ENCODE measurements at places on chromosomes 4 and X. TPM values are rescaled to one million over a fixed set of nuclear protein-coding genes. Genes with fewer than 3 reads are reported as not detected.

DNA sequence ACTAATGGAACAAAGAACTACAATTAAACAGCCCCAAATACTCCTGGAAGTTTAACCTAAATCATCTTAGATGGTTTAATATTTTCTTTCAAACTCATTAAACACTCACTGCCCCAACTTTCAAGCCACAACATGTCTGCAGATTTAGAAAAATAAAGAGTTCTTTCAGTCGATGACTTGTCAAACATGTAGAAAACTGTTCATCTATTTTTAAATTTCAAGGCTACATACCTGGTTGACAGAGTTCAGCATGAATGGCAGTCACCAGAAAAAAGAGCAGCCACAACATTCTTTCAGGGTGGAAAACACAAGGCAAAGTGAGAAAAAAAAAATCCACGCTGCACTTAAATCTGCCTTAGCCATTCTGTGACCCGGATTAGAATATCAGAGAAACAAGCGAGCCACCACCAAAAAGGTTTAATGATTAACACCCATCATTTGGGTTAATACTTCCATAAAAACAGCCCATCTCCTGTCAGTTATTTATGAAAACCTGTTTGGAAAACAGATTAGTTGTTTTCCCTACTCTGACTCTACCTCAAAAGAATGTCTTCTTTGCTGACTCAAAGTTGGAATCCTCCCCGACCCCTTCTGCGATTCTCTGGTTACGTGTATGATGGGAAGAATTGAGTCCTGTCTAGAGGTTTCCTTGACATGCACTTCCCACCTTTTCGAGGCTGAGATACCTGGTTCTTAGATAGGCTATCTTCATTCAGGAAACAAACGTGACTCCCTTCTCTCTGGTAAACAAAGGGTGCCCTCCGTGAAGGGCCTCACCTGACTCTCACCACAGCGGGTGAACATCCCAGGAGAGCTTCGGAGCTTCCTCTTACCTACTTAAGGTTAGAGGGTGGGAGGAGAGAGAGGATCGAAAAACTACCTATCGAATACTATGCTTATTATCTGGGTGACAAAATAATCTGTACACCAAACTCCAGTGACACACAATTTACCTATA, at the start of gene CLTRN:
TSS of gene CLTRN (minus strand) at position 319 of the 958 bp plus-strand sequence. CDS start at position 289, 30 bp downstream.
- no peak for DNase-seq

DNA sequence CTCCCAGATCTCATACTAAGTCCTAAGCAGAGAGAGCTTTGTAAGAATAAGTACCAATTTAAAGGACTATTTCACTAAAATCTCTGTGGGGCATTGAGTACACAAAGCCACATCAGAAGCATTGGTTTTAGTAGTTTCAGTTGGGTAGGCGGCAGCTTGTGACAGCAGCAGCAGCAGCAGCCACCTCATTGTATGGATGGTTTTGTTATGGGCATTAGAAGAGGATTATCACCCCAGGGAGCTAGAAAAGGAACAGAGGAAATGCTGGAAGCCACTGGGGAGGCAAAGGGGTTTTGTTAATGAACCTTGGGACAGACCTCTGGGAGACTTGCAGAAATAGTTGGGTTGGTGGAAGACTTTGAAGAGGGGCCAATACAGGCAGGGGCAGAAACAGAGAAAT, 93.9 kb upstream of the FRMPD3 start:
- no peak for DNase-seq

DNA sequence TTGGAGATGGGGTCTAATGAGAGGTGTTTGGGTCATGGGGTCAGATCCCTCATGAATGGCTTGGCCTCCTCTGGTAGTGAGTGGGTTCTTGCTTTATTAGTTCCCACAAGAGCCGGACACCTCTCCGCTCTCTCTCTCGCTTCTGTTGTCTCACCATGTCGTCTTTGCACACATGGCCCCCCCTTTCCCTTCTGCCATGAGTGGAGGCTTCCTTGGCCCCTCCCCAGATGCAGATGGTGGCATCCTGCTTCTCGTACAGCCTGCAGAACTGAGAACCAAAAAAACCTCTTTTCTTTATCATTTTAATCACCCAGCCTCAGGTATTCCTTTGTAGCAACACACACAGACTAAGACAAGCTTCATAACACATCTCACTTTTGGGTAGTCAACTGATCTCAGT, 49.6 kb upstream of the SPRY1 start:
- DNase-seq = no peak

ARSJ gene
- 11.2 TPM for total RNA-seq

- DNase-seq = no peak
Measured at GRCh38 chr4:25911356-25911755, 2.7 kb upstream of the SMIM20 start.

- DNase-seq = no peak
Measured at GRCh38 chr4:77488882-77489281, 116.7 kb upstream of the CXCL13 start.

NOX1 gene
- total RNA-seq = not detected

ITGB1BP2 gene
- 2.8 TPM for total RNA-seq

PPEF2 gene
- total RNA-seq = not detected

SPANXC gene
- not detected for total RNA-seq

NDP gene
- not detected for total RNA-seq

SPANXN3 gene
- total RNA-seq = not detected

PPP4R3C gene
- not detected for total RNA-seq

RNF212 gene
- 3.3 TPM for total RNA-seq

CFAP47 gene
- total RNA-seq = 0.44 TPM

DNA sequence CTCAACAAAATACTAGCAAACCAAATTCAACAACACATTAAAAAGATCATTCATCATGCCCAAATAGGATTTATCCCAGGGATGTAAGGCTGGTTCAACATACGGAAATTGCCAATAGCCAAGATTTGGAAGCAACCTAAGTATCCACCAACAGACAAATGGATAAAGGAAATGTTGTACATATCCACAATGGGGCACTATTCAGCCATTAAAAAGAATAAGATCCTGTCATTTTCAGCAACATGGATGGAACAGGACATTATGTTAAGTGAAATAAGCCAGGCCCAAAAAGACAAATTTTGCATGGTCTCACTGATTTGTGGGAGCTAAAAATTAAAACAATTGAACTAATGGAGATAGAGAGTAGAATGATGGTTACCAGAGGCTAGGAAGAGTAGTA, 82.0 kb upstream of the FAM241A start:
- DNase-seq = no peak

DNA sequence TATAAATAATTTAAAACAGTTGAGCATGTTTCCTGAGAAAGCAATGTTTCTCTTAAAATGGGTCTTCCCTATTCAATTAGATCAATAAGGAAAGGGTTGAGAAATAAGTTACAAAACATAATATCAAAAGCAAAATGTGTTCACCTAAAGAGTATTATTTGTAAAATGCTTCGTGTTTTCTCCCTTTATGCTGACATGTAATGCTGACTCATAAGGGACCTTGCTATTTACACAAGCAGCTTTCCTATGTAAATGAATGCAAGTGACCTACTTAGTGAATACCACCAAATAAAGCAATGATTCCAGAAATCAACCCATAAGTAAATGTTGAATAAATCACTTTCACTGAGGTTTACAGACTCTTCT, 91.5 kb downstream of the ELOVL6 start:
- no peak for DNase-seq

All from endothelial cell (in vitro differentiated cells).